ENCODE measurements at places on chromosomes 2 and 18. TPM values are rescaled to one million over a fixed set of nuclear protein-coding genes. Genes with fewer than 3 reads are reported as not detected.

DNA sequence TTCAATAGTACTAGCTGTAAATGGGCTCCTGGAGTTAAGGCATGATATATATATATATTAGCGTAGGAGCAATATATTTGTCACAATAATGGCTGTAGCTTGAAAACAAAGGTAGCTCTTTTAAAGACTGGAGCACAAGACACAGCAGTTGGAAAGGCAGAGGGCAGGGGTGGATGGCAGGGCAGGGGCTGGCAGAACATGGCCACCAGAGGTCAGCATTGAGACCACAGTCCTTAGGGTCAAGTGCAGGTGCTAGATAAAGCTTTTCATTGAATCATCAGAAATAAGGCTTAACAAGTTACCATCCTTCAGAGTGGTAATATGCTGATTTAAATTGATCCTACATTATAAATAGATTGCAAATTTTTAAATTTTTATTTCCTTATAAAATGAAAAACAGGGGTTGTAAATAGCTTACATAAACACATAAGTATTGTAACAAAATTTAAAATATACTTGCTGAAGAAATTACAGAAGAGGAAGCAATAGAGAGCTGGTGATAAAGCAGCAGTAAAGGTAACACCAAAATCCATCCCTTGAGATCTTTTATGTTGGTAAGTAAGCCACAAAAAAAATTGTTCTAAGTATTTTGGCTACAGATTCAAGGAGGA is 161.2 kb upstream of the PIEZO2 start:
- H3K4me1 ChIP-seq: peaks cover 5% of the 10 kb centered on the region
- H3K27me3 ChIP-seq: no peaks in the 10 kb centered on the region
- no peak overlapping the region for H3K27ac ChIP-seq
- peak; percentile 50 for DNase-seq
- H3K4me3 ChIP-seq: no peak overlapping the region

Gene RTP5
- not detected for total RNA-seq

GRCh38 chr2:43458014-43458628 is 137.7 kb downstream of the THADA start:
- no peak overlapping the region for H3K27ac ChIP-seq
- H3K4me1 ChIP-seq: peaks cover 36% of the 10 kb centered on the region
- no peak for DNase-seq
- no peaks in the 10 kb centered on the region for H3K27me3 ChIP-seq
- peaks cover 6% of the 10 kb centered on the region for H3K36me3 ChIP-seq

Gene STAT4
- total RNA-seq: 157 TPM

GRCh38 chr2:63051042-63051794 is 588 bp downstream of the OTX1 start:
- DNase-seq: peak; percentile 28
- H3K27ac ChIP-seq: peak overlapping the region; percentile 33
- peaks cover 79% of the 10 kb centered on the region for H3K4me1 ChIP-seq
- peaks cover 86% of the 10 kb centered on the region for H3K27me3 ChIP-seq

DNA sequence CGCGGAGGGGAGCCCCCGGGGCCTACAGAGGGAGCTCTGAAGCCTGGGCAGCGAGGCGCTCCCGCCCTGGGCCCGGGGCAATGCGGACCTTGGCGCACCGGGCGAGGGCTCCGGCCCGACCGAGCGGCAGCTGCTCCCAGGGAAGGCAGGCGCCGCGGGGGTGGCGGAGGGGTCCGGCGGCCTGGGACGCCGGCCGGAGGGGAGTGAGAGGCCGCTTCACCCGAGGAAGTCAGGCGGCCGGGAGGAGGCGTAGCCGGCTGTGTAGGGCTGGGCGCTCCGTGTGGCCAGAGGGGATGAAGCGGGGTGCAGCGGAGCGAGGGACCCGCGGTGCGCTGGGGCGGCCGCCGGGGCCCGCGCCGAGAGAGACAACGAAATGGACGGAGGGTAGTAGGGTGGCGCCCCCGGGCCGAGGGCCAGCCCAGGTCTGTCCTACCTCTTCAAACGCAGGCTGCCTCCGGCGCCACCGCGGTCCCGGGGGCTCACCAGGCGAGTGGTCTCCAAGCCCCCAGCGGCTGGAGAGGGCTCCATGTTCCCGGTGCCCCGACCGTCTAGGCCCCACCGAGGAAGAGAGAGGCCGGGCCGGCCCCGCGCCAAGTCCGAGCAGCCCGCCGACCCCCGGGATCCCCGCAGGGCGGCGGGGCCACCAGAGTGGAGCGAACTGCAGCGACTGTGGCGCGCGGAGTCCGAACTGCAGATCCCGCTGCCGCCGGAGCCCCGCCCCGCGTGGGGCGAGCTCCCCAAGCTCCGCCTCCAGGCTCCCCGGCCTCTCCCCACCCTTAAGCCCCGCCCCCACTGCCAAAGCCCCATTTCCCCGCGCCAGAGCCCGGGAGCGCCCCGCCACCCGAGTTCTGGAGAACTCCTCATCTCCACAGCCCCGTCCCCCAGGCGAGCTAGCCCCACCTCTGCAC is at the start of gene SLC30A3:
TSS of gene SLC30A3 (minus strand) at position 669 of the 908 bp plus-strand sequence. CDS start at position 528, 141 bp downstream.
- H3K27ac ChIP-seq: peak within 1 kb of the TSS; percentile 35
- peak within 1 kb of the TSS; percentile 76 for H3K4me3 ChIP-seq
- peaks cover 46% of the 10 kb centered on the region for H3K27me3 ChIP-seq
- no peaks in the 10 kb centered on the region for H3K36me3 ChIP-seq
- peaks cover 26% of the 10 kb centered on the region for H3K4me1 ChIP-seq

- no peak overlapping the region for H3K27ac ChIP-seq
- DNase-seq: no peak
- no peaks in the 10 kb centered on the region for H3K36me3 ChIP-seq
- H3K27me3 ChIP-seq: no peaks in the 10 kb centered on the region
- no peak overlapping the region for H3K4me3 ChIP-seq
Observed at GRCh38 chr2:48781366-48781765, 25.8 kb upstream of the LHCGR start.

- DNase-seq: no peak
- peaks cover 7% of the 10 kb centered on the region for H3K4me1 ChIP-seq
- H3K27ac ChIP-seq: no peak overlapping the region
- H3K36me3 ChIP-seq: no peaks in the 10 kb centered on the region
Observed at GRCh38 chr2:86243950-86244733, 44.9 kb downstream of the MRPL35 start.

Gene C2orf80
- total RNA-seq: not detected

- no peak for DNase-seq
- H3K36me3 ChIP-seq: no peaks in the 10 kb centered on the region
- H3K4me1 ChIP-seq: peaks cover 10% of the 10 kb centered on the region
- no peaks in the 10 kb centered on the region for H3K27me3 ChIP-seq
- no peak overlapping the region for H3K4me3 ChIP-seq
Observed at GRCh38 chr2:44707945-44708660, 233.4 kb upstream of the SIX3 start.

DNA sequence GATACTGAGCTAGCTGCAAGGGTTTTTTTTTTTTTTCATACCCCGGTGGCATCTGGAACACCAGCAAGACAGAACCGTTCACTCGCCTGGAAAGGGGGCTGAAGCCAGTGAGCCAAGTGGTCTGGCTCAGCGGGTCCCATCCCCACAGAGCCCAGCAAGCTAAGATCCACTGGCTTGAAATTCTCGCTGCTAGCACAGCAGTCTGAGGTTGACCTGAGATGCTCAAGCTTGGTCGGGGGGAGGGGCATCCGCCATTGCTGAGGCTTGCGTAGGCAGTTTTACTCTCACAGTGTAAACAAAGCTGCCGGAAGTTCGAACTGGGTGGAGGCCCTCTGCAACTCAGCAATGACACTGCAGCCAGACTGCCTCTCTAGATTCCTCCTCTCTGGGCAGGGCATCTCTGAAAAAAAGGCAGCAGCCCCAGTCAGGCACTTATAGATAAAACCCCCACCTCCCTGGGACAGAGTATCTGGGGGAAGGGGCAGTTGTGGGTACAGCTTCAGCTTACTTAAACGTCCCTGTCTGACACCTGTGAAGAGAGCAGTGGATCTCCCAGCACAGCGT is 5.1 kb upstream of the MIB1 start:
- DNase-seq: no peak
- no peak overlapping the region for H3K4me3 ChIP-seq
- peaks cover 13% of the 10 kb centered on the region for H3K4me1 ChIP-seq
- H3K27me3 ChIP-seq: peaks cover 15% of the 10 kb centered on the region

DNA sequence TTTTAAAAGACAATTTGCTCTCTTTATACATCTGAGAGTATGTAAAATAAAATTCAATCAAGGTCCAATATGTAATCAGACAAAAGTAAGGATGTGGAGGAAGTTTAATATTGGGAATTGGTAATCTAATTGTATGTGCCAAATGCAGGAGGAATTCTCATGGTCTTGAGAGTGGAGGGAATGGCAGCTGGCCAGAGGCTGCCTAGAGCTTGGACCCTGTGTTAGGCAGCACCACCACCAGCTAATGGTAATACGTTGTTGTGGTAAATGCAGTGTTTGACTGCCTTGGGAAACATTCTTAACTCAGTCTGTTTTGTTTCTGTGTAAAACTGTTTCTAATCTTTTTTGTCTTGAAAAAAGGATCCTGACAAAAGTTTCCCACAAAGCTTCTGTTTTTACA is 30.0 kb downstream of the GALNT1 start:
- H3K36me3 ChIP-seq: no peaks in the 10 kb centered on the region
- no peaks in the 10 kb centered on the region for H3K27me3 ChIP-seq
- no peak overlapping the region for H3K27ac ChIP-seq
- no peak overlapping the region for H3K4me3 ChIP-seq
- DNase-seq: no peak

DNA sequence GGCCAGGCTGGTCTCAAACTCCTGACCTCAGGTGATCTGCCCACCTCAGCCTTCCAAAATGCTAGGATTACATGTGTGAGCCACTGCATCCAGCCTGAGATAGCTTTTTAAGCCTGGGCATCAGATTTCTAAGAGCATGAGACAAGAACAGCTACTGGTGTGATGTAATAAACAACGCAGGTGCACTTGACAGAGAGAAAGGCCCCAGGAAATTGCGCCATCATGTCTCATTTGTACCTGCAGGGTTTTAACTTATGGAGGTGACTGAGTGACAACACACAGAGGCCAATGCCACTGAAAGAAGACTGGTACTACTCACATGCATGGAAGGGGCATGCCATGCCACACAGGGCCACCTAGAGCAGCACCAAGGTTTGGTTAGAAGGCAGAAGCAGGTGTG is 209.4 kb downstream of the SP3 start:
- no peak overlapping the region for H3K27ac ChIP-seq
- H3K4me1 ChIP-seq: no peaks in the 10 kb centered on the region
- H3K27me3 ChIP-seq: peaks cover 6% of the 10 kb centered on the region
- no peaks in the 10 kb centered on the region for H3K36me3 ChIP-seq
- H3K4me3 ChIP-seq: no peak overlapping the region

DNA sequence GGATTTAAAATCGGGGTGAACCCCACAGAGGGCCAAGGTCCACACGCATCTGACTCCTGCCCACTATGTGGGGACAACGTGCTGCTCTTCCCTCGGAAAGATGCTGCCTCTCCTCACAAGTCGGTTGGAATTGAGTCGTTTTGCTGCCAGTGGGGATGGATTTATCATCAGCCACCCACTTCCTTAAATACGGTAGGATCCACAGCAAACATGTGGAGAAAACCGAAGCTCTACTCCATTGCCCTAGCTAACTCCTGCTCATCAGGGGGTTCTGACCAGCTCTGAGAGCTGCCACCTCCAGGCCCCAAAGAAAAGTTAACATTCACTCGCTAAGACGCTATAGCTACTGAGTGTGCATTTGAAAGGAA is 80.9 kb downstream of the CHRNA1 start:
- H3K4me3 ChIP-seq: peak overlapping the region; percentile 81
- H3K4me1 ChIP-seq: peaks cover 71% of the 10 kb centered on the region
- peaks cover 20% of the 10 kb centered on the region for H3K36me3 ChIP-seq

DNA sequence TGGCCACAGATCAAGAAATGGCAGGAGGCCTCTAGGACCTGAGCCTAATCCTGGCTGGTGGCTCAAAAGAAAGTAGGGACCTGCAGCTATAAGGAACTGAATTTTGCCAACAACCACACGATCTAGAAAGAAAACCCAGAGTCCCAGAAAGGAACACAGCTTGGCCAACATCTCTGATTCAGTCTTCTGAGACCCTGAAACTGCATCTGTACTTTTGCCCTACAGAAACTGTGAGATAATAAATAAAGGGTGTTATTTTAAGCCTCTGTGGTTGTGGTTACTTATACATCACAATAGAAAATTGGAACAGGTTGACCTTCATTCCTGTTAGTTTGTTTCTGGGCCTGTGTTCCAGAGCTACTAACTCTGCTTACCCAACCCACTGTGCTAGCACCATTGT is 356.8 kb upstream of the ST6GAL2 start:
- no peak overlapping the region for H3K27ac ChIP-seq
- no peak overlapping the region for H3K4me3 ChIP-seq
- no peaks in the 10 kb centered on the region for H3K4me1 ChIP-seq
- no peaks in the 10 kb centered on the region for H3K36me3 ChIP-seq
- DNase-seq: no peak

Gene MOGAT1
- total RNA-seq: not detected

- no peaks in the 10 kb centered on the region for H3K4me1 ChIP-seq
- no peak overlapping the region for H3K27ac ChIP-seq
- no peaks in the 10 kb centered on the region for H3K36me3 ChIP-seq
- no peaks in the 10 kb centered on the region for H3K27me3 ChIP-seq
- no peak for DNase-seq
Observed at GRCh38 chr2:184336688-184337087, 261.6 kb upstream of the ZNF804A start.

DNA sequence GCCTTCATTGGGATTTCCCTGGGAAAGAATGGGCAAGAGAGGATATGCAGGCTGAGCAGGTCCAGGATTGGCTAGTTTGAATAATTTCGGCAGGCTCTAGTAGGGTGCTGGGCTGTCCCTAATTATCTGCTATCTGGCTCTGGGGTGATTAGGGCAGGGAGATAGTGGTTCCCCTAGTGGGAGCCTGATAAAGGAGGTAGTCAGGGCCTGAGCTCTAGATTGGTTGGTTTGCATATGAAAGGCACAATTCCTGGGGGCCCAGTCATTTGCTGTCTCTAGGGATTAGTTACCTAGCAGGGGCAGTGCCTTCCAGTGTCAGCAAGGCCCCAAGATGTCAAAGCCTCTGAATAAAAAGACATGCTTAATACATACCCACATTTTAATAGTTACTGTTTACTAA is 690.1 kb upstream of the KLHL29 start:
- H3K36me3 ChIP-seq: no peaks in the 10 kb centered on the region
- H3K4me1 ChIP-seq: no peaks in the 10 kb centered on the region
- H3K4me3 ChIP-seq: no peak overlapping the region
- no peak overlapping the region for H3K27ac ChIP-seq
- H3K27me3 ChIP-seq: no peaks in the 10 kb centered on the region

DNA sequence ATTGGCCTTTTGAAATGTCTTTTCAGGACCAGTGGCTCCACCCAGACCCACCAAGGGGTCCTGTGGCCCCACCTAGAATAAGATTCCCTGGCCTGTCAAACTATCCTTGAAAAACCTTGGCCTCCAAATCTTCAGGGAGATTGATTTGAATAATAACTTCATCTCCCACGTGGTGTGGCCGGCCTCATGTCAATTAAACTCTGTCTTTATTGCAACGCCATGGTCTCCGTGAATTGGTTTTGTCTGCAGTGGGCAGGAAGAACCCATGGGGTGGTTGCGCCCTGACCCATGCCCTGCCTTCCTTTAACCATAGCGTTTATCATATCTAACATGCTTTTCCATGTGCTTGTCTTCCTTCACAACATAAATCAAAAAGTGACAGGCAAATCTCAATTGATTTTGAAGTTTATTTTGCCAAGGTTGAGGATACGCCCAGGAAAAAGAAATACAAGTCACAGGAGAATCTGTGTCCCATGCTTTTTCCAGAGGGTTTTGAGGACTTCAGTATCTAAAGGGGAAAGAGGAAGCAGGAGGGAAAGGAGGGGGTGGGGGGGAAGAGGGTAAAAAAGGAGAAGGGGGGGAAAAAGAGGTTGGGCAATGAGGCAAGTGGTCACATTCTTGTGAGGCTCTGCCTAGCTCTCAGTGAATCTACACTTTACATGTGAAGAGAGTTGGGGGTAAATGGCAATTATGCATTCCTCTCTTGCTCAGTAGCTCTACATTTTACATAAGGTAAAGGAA is 66.5 kb upstream of the CABLES1 start:
- peaks cover 23% of the 10 kb centered on the region for H3K36me3 ChIP-seq
- peaks cover 70% of the 10 kb centered on the region for H3K4me1 ChIP-seq
- no peak overlapping the region for H3K4me3 ChIP-seq
- no peak for DNase-seq
